Left ventricle myocardium inferior (tissue), 1 donor: ENCODE measurements at places on chromosomes 1 and 21.

- no peak for DNase-seq
Observed at GRCh38 chr1:59298710-59299346, 1.9 kb downstream of the FGGY start.

- peak; percentile 86 for DNase-seq
Observed at GRCh38 chr1:16248603-16249516, 11.9 kb upstream of the CPLANE2 start.

DNA sequence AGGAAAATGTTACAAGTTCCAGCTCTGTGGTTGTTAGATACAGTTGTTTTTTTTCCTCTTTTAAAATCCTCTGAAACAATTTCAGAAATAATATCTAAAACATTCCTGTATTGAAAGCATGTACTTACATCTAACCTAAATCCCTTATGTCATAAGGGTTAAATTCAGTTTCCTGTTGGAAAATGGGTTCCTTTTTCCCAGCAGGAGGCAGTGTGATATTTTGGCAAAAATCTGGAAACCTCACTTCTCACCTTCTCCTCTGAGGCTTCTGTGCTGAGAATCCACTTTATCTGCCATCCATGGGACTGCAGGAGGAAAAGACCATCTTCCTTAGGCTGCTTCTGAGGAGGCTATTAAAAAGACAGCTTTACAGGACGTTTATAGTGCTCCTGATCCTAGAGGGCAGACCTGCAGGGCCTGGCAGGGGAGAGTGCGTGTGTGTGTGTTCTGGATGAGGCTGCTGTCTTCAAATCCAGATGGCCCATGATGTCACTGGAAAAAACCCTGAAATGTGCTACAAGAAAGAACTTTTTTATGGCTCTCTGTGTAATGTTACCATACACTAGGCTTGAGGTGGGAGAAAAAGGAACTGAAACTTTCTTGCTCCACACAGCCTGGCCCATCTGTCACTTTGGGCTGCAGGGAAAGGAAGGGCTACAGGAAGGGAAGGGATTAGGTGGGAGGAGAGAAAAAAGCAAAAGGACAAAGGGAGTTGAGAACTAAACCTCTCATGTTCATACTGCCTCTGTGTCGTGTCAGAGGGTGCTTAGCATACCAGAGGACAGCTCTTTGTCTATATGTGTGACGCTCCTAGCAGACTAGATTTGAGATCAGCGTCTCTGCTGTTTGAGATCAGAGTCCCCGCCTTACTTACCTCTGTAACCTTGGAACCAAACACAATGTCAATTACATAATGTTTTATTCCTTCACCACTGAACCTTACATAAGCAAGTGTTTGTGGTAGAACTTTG is 379.2 kb upstream of the SPAG17 start:
- DNase-seq = no peak

- DNase-seq = no peak
Observed at GRCh38 chr1:70745199-70745598, 302.4 kb downstream of the PTGER3 start.

- no peak for DNase-seq
Observed at GRCh38 chr1:64231153-64231552, 27.7 kb downstream of the UBE2U start.

DNA sequence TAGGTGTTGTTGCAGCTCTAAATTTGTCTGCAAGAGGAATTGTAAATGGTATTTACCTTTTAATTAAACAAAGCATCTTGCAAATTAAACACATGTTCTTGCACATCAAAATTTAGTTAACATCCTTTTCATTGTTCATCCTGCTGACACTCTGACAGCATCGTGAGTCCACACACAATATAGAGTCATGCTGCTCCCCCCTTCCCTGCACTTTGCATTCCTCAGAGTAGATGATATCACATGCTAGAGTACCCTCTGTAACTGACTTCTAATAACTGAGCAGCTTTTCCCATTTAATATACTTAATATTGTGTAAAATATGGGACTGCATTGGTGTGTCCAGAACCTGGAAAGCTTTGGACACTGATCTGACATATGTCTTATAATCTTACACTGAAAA is 138.8 kb upstream of the DPYD start:
- DNase-seq = no peak

DNA sequence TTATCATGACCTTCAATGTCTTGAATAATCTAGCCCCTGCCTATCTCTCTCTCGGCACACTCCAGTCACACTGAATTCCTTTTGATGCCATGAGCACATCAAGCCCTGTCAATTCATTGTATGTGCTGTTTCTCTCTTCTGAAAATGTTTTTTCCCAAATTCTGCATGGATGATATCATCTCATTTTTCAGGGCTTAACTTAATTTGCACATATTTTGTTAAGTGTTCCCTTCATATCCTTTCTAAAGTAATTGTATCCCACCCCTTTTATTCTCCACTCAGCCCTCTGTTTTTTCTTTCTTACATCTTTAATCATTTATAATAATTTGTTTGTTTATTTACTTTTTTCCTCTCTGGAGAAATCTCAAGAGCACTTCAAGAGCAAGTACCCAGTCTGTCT is 149.9 kb downstream of the ZNF326 start:
- DNase-seq = no peak
